ENCODE measurements at places on chromosomes 3 and 15.

DNA sequence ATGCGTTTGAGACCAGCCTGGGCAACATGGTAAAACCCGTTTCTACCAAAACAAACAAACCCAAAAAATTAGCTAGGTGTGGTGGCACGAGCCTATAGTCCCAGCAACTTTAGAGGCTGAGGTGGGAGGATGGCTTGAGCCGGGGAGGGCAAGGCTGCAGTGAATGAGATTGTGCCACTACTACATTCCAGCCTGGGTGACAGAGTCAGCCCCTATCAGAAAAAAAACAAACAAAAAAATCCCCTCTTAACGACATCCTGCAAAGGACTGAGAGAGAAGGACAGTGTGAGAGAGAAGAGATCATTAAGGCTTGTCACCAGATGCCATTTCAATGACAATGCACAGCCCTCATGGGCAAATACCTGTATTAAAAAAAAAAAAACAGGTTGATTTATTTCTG is 266.7 kb upstream of the ATP10A start:
- DNase-seq, result no peak

GRCh38 chr3:70546679-70547078 is 234.2 kb upstream of the MDFIC2 start:
- no peak for DNase-seq

GRCh38 chr3:112721231-112721630 is 80.3 kb upstream of the CCDC80 start:
- DNase-seq, result no peak

DNA sequence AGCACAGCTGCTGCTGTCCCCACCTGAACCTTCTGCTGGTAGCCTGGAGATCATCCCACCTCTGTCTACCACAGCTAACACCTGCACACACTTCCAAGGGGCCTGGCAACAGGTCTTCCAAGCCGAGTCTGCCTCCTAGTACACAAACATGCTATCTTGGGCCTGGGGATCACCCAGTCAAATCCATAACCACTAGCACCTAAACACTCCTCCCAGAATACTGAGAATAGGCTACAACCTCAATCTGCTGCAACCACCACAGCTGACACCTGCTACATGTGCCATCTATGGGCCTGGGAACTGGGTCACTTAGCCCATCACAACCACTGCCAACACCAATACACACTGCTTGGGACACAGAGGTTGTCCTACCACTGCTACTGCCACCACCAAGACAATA is 362.8 kb upstream of the ARPP21 start:
- DNase-seq, result no peak

DNA sequence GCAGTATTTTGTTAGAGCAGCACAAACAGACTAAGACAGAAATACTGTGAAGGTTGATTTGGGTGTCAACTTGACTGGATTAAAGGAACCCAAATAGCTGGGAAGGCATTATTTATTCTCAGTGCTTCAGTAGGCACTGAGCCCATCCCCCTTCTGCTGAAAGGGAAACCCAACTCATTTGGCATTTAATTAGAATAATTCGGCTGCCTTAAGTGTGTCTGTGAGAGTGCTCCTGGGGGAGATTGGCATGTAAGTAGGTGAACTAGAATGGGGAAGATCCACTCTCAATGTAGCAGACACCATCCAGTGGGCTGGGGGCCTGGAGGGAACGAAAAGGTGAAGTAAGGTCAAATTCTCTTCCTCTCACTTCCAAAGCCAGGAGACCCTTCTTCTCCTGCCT is 20.5 kb upstream of the SLCO3A1 start:
- DNase-seq, result no peak

GRCh38 chr3:145902166-145902565 is 258.8 kb downstream of the PLOD2 start:
- DNase-seq, result no peak

DNA sequence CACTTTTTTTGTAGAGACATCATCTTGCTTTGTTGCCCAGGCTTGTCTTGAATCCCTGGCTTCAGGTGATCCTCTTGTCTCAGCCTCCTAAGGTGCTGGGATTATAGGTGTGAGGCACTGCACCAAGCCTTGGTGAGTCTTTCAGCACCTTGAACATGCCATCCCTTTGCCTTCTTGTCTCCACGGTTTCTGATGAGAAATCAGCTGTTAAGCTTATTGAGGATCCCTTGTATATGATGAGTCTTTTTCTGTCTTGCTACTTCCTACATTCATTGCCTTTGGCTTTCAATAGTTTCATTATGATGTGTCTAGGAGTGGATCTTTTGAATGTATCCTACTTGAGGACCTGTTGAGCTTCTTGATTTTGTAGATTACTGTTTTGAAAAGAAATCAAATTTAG is 35.9 kb upstream of the TMCC1 start:
- DNase-seq, result no peak

DNA sequence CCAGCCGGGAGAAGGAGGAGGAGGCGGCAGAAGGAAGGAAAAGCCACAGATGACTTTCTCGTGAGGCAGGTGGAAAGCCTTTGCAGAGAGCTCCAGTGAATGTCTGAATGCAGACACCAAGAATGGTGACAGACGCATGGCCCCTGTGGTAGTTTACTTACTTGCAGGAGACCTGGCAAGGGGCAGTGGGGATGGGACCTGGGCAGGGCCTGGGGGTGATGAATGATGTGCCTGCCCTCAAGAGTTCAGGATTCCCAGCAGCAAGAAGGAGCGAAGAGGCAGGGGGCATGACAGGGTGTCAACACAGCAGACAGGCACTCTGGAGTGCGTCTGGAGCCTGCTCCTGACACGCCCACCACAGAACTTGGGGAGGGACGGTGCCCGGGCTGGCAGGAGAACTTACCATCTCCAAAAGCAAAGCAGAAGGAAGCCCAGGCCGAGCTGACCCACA is 260.5 kb upstream of the LYSMD4 start:
- DNase-seq, result peak; percentile 10

DNA sequence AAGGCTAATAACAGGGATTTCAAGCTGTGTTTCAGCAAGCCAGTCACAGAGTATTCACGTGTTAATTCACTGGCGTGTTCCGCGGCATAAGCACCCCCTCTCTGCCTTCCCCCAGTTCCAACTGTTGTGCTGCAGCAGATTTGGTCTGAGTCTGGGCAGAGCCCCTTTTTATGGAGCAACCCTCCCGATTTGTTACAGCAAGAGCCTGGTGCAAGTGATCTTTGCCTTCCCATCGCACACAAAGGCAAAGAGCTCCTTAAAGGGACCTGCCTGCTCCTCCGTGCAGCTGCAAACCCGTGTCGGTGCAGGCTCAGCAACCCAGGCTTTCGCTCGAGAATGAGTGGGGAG is 170.5 kb downstream of the KCNAB1 start:
- DNase-seq, result no peak

DNA sequence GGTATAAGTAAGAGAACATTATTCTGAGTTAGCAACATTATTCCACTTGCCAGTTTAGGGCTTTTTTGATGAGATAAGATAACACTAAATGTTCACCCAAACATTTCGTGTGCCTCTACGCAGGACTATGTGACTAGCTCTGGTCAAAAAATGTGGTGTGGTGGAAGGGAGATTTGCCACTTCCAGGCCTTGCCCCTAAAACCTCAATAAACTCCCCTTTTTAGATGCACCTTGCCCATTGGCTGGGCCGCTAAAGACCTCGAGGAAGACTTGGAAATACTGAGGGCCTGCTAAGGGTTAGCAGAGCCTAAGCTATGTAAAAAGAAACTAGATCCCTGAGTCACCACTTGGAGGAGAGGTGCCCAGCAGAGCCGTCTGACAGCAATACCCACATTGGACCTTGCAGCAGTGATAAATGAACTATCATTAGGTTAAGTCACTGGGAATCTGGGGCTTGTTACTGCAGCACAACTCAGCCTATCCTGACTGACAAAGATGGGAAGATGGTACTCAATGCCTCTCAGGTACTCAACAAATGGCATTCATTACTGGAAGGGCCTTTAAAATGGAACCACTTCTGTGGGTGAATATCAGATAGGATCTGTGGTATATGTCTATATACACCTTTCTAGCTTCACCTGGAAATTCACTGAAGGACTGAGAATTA is 331.5 kb upstream of the TLE3 start:
- DNase-seq, result no peak

All from CD4-positive, alpha-beta T cell treated with Interleukin-4 for 1 hour (primary cell).